AG09309 (cell line): ENCODE measurements at places on chromosomes 2 and 18.

DNA sequence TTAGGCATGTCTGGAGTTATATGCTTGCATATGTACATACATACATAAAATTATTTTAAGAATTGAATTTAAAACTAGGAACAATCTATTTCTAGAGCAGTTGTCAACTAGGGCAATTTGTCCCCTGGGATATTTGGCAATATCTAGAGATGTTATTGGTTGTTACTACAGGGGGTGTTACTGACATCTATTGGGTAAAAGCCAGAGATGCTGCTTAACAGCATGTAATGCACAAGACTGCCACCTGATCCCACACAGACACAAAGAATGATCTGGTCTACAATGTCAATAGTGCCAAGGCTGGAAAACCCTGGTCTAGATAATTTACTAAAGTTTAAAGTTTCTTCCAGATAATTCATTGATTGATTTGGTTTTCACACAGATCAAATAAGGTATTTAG lies 185.3 kb downstream of the NYAP2 start:
- DNase-seq: no peak

DNA sequence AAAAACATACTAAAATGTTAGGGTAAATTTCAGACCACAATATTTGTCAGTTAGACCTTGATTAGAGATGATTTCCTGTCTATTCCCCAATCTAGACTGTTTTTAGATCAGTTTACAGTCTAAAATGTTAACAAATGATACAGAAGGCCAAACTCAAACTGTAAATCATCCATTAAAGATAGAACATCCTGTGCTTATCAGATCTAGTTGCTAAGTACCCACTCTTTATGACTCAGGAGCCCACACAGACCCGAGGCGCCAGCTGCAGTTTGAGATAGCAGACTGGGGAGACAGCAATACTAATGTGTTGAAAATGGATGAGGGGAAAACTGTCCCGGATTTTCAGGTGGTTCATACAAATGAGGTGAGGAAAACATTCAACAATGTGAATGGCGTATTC lies 113.3 kb downstream of the SCG2 start:
- DNase-seq: no peak

GRCh38 chr18:48560491-48560890 lies 21.7 kb downstream of the CTIF start:
- no peak for DNase-seq

GRCh38 chr2:101124643-101125366 lies 26.4 kb downstream of the TBC1D8 start:
- DNase-seq: peak; percentile 67

DNA sequence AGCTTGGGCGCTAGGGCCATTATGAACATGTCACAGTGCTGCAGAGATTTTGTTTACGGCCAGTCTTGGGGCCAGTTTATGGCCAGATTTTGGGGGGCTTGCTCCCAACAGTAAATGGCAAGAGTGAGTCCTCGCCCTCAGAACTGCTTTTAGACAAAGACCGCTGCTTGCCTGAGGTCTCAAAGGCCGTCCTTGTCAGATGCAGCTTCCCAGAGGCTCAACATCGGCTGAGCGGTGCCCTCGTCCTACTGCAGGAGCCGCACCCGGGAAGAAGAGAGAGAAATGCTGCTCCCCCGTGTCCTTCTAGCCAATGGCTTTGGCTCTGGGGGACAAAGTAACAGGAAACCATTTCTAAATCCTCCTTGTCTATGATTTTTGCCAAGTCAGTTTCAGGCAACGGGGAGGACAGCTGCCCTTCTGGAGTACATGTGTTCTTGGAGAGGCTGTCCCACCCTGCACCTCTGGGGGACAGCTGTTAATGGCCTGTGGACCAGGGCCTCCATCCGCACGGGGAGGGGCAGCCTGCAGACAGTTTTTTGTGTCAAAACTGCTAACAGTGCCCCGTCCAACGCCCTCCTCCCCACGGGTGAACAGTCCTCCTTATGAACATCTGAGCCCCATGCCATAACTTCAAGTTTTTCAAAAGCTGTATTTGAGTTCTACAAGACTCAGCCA lies 66.1 kb downstream of the C18orf63 start:
- no peak for DNase-seq

- DNase-seq: no peak
These were observed 11.7 kb downstream of the AGPS start for GRCh38 chr2:177404243-177404642.
